ENCODE measurements at places on chromosomes 13 and 19. TPM values are rescaled to one million over a fixed set of nuclear protein-coding genes. Genes with fewer than 3 reads are reported as not detected.

The FAM216B gene
- not detected for total RNA-seq

The RNF113B gene
- total RNA-seq = not detected

The TSKS gene
- total RNA-seq = not detected

The KCNRG gene
- total RNA-seq = not detected

The FUT2 gene
- total RNA-seq = not detected

The KLK5 gene
- 0.64 TPM for total RNA-seq

The PRSS57 gene
- not detected for total RNA-seq

The KL gene
- total RNA-seq = not detected

The KCNN4 gene
- total RNA-seq = 3.1 TPM
